KBM-7 (cell line): ENCODE measurements at places on chromosomes 2 and 18.

DNA sequence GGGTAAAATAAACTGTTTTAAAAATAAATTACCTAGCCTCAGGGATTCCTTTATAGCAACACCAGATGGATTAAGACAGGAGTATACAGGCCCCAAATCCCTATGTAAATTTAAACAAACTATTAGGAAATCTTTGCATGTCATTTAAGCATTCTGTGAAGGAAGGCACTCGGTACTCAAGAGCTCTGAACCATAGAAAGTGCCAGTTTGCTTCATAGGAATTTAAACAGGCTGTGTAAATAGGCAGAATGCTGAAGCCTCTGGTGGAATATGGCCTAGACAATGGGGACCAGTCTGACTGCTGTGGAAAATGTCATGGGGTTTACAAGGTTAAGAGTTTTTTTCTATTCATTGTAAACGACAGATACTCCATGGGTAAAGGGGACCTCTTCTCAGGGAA is 377.4 kb downstream of the DLGAP1 start:
- no peak for DNase-seq

- no peak for DNase-seq
Observed at GRCh38 chr18:46344416-46345180, 240.4 kb downstream of the HAUS1 start.

DNA sequence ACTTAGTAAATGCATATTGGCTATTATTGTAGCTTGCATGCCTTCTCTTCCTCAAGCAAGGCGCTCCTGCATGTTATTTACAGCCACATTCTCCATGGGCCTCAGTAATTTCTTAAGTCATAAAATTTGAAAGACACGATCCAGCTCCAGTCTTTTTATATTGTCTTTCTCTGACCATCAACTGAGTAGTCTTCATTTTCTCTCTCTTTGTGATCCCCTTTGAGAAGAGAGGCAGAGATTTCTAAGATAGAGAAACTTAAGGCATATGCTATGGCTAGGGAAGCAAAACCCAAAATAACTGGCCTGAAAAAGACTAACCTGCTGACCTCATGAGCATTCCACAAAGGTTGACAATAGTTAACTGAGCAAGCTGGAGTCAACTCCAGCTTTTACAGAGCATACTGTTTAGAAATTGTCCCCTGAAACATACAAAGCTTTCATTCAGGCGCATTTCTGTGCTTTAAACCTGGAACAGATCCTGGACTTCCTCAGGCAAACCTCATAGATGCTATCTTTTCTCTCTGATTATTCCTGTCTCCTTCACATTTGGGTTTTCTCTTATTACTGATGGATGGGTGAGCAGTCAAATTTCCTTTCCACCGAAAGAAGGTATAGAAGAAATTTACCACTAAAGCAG is 4.6 kb downstream of the DPP4 start:
- no peak for DNase-seq

- no peak for DNase-seq
Observed at GRCh38 chr2:119440873-119441272, 9.2 kb downstream of the TMEM37 start.

- peak; percentile 40 for DNase-seq
Observed at GRCh38 chr2:231348704-231349373, 46.7 kb upstream of the B3GNT7 start.

- no peak for DNase-seq
Observed at GRCh38 chr2:239109041-239109927, 261.4 kb downstream of the TWIST2 start.

DNA sequence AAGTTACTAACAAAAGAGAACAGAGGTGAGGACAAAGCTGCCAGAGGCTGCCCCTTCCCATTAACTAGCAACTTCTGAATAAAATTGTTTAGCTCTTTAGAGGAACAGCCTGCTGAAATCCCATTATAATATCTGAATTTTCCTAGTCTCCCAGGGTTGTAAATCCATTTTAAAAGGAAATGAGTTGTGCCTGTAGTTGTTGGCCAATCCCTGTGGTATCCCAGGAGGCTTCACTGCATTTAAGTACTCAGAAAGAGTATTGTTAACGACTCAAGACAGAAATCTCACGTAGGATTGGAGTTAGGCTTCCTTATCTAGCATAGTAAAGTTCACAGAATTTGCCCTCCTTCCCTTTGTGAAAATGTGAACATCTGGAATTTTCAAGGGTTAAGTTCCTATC is 8.9 kb downstream of the LAPTM4A start:
- DNase-seq = no peak
